Effector CD4-positive, alpha-beta T cell (primary cell): ENCODE measurements at places on chromosomes 13 and 19.

DNA sequence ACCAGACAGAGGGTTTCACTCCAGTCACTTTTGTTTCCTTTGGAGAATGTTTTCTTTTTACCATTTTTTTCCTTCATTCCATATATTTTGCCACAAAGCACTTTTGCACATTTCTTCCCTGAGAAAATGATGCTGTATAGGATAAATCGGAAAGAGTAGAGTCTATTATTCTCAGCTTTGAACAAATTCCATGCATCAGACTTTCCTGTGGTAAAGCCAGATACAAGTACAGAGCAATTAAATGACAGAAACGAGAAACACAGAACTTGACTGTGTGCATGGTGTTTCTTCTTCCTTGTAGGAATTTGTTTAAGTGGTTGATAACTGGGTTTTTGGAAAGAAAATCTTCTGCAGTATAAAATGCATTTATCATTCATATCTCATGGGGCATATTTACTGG lies 107.4 kb upstream of the CSNK1A1L start:
- no peak for DNase-seq

DNA sequence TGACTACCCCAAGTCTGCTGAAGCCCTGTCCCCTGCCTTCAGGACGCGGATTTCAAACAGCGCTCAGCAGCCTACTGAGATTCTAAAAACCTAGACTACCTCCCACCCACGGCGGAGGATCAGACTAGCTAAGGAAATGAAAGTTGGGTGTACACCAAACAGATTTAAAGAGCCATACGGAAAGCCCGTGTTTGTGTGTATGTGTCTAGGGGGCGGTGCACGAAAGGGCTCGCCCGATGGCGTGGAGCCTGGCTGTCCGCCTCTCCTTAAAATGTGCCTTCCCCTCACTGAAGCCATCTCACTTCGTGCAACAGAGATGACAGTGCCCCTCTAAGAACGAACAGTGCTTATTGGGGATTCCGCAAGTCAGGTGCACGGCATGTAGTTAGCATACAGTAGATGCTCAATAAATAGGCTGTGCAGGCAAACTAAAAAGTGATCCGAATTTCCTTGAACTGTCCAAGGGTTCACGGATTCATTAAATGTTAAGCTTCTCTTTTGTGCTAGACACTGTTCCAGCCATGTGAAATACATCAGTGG lies 639 bp downstream of the LENG1 start:
- DNase-seq: no peak

- no peak for DNase-seq
Observed at GRCh38 chr13:68234274-68234673, 1004.1 kb upstream of the PCDH9 start.

DNA sequence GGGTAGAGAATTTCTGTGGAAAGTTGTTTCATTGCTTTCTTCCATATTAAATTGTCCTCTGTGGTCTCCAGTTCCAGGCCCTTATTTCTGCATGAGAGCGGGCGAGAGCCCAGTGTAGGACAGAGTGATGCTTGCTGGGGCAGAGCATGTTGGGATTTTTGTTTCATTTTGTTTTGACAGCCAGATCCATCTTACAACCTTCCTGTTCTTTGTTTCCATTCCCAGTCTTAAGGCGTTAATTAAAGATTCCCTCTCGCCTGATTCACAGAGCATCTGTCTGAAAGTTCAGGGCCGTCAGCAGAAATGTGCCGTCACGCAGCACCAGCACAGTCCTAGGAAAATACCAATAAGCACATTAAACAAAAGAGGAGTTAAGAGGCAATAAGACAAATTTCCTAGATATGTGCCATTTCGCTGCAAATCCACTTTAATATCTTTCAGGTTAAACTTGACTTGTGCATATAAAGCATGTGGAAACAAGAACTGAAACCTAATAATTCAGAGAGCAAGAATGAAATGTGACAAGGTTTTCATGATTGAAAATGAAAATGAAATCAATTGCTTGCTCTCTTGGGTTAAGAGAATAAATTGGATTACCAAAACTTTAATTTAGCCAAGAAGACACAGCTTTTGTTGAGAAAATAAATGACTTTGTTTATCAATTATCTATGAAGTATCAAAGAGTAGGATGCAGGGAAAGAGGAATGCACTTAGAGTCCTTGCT lies 210.7 kb upstream of the SLC10A2 start:
- no peak for DNase-seq

GRCh38 chr13:93079294-93079693 lies 147.3 kb upstream of the GPC6 start:
- DNase-seq: no peak

DNA sequence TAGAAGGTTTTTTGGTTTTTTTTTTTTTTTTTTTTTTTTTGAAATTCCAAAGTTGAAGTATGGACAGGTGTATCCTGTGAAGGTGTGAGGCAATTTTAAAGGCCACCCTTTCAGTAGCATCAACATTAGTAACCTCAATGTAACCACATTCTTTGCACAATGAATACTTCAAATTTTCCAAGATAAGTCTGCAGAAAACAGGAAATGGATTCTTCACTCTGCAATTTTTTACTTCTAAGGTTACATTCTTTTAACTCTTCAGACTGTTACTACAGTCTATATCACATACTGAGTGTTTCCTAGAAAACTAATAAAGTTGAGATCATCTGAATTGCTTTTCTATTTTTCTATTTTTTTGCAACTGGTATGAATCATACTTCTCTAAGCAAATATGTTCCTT lies 569.0 kb upstream of the GPC6 start:
- no peak for DNase-seq

GRCh38 chr13:91539286-91540157 lies 141.1 kb downstream of the GPC5 start:
- DNase-seq: no peak

DNA sequence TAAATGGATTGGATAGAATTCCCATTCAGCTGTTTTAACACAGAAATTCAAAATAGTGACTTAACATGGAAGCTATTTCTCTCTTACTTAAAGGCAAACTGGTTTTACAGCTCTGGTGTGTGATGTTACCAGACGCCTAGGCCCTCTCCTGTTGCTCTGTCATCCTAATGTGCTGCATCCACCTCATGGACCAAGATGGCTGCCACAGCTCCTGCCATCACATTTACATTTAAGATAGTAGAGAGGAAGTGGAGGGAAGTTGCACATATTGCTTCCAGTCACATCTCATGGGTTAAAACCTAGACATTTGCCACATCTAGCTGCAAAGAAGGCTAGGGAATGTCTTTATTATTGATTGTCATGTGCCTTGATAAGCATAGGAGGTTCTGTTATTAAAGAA lies 157.5 kb downstream of the OXGR1 start:
- DNase-seq: no peak

GRCh38 chr19:29045679-29046254 lies 167.2 kb downstream of the UQCRFS1 start:
- no peak for DNase-seq

DNA sequence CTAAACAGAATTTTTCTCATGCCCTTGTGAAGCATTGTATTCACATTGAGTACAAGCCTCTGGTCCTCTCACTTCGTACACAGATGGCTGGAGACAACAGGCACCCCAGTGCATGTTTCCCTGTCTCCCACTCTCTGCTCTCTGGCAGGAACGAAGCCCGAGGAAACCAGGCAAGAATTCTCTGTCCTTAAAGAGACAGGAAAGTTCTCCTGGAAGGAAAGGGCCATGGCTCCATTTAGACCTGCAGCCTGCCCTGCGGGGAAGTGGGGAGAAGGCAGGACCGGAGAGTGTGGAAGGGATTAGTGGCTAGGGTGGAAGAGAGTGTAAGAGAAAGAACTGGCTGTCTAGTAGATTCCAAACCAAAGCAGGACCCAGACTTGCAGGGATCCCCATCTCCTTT lies 15.5 kb upstream of the AMER2 start:
- no peak for DNase-seq

GRCh38 chr19:49564616-49565045 lies 15.7 kb downstream of the NOSIP start:
- no peak for DNase-seq

- DNase-seq: no peak
Observed at GRCh38 chr13:24905242-24905641, 141.3 kb downstream of the RNF17 start.

GRCh38 chr19:20413705-20414104 lies 151.9 kb downstream of the ZNF737 start:
- no peak for DNase-seq

GRCh38 chr19:35963514-35963913 lies 27.3 kb downstream of the LRFN3 start:
- no peak for DNase-seq

DNA sequence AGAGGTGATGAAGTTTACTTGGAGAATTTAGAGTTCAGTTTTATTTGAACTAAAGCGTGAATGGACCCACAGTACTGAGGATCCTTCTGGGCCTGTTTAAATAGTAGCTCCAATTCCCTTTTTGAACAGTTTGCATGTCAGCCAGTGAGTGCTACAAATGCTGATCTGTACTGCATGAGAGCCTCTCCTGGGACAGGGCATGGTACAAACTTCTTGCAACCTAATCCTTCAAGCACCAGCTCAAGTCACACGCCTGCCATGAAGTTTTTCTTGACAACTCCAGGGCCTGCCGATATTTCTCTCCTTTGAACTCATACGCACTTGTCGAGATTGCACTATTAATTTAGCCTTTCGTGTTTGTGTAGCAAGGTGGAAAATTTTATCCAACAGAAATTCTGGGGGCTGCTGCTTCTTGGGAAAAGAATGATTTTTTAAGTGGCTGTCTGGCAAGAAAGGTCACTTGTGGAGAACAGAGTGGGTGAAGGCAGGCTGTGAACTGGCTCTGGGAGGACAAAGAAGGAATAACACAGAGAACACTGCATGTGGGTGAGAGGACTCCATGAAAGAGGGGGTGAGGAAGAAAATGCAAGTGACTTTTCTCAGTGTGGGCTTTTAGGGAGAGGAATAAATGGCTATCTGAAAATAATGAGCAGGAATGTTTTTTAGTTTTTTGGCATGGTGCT lies 192.5 kb downstream of the NDFIP2 start:
- DNase-seq: no peak

GRCh38 chr13:40596484-40596883 lies 70.0 kb downstream of the FOXO1 start:
- DNase-seq: no peak

DNA sequence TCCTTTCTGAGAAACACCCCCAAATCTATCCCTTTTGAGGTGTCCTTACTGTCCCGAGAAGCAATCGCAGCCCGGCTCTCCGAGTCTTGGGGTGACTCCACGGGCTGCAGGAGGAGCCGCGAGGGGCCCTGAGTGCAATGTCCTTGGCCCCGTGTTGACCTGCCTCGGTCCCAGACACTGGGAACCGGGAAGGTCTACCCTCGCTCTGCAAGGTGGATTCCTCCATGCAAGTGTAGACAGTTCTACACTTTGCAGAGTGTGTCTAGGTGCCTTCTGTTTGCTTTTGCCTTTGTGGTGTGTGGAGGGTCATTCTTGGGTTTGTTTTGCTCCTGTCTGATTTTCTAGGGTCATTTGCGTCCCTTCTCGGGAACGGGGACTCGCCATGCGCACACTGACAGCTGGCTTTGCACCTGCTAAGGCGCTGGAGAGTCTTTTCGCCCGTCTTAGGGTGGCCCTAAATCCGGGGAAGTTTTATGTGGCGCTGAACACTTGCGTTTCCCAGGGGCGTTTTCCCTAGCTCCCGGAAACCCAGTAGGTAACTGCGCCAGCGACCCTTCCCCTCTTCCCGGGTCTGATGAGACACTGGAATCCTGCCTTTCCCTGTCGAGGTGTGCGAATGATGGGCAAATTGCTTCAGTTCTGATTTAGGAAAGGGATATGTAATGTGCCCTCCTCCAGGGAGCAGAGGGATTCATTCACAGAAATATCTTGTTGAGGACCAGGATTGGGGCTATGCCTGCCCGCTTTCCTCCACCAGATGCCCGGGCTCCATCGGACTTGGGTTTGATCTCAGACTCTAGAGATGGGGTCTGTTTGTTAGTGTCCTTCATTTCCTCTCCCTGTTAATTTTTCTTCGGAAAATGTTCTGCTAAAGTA lies 755 bp downstream of the SERTM1 start:
- DNase-seq: no peak

- peak; percentile 10 for DNase-seq
Observed at GRCh38 chr19:38049105-38049649, 142.2 kb downstream of the SIPA1L3 start.

DNA sequence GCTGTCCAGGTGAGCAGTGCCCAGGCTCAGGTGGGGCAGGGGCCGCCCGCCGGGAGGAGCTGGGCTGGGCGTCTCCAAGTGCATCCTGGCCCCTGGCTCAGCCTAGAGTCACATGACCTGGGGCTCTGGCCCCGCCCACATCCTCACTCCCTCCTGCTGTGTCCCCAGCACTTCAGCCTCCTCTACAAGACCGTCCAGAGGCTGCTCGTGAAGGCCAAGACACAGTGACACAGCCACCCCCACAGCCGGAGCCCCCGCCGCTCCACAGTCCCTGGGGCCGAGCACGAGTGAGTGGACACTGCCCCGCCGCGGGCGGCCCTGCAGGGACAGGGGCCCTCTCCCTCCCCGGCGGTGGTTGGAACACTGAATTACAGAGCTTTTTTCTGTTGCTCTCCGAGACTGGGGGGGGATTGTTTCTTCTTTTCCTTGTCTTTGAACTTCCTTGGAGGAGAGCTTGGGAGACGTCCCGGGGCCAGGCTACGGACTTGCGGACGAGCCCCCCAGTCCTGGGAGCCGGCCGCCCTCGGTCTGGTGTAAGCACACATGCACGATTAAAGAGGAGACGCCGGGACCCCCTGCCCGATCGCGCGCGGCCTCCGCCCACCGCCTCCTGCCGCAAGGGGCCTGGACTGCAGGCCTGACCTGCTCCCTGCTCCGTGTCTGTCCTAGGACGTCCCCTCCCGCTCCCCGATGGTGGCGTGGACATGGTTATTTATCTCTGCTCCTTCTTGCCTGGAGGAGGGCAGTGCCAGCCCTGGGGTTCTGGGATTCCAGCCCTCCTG lies 16.8 kb upstream of the CELF5 start:
- no peak for DNase-seq

GRCh38 chr13:71054358-71054757 lies 812.6 kb downstream of the DACH1 start:
- no peak for DNase-seq

- no peak for DNase-seq
Observed at GRCh38 chr19:15675560-15675959, 2.7 kb downstream of the CYP4F12 start.

GRCh38 chr19:49920624-49921363 lies 8.2 kb upstream of the ATF5 start:
- no peak for DNase-seq

GRCh38 chr19:57233207-57233606 lies 2.4 kb downstream of the AURKC start:
- DNase-seq: no peak

- DNase-seq: no peak
Observed at GRCh38 chr13:111252446-111253364, 67.7 kb upstream of the TEX29 start.

- DNase-seq: no peak
Observed at GRCh38 chr19:4199699-4200293, 17.3 kb downstream of the ANKRD24 start.

DNA sequence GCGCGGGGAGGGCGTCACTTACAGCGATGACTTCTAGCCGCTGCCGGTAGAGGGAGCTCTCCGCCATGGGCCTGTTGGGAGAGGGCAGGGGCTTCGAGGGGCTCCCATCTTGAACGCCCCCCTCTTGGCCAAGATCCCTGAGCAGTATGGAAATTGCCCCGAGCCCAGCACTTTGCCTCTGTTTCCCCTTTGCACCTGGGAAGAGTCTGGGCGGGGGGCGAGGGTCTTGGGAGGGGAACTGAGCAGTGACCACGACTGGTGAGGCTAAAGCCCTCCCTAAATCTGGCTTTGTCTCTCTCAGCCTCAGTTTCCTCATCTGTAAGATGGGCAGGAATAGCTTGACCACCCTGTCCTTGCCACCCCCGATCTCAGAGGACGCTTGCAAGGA lies 2.8 kb downstream of the PALM3 start:
- DNase-seq: peak; percentile 43

- no peak for DNase-seq
Observed at GRCh38 chr13:33919120-33919519, 101.2 kb downstream of the RFC3 start.

GRCh38 chr19:55258476-55258827 lies 365 bp downstream of the PPP6R1 start:
- peak; percentile 40 for DNase-seq
